ENCODE measurements at places on chromosomes 1 and 21.

GRCh38 chr1:65083263-65083896, 64.6 kb upstream of the AK4 start:
- no peak for DNase-seq

DNA sequence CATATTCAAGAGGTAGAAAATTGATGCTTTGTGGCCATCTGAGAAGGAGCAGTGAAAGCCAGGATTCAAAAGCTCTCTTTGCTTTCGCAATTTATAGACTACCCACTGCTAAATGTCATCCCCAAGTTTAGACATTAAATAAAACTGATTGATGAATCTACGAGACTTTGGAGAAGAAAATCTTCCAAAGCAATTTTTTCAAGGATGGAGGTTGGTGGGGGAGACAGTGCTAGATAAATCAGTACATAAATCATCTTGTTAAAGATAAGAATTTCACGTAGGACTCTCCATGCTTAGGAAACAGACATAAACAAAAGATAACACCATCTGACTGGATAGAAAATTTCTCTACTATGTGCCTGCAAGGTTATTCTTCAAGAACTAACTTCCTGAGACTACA, 147.6 kb upstream of the TIAM1 start:
- no peak for DNase-seq

GRCh38 chr1:222912730-222913129, 97.9 kb downstream of the DISP1 start:
- peak; percentile 73 for DNase-seq

GRCh38 chr1:26049531-26050247, 3.8 kb upstream of the SLC30A2 start:
- no peak for DNase-seq

GRCh38 chr1:232599178-232600041, 30.5 kb downstream of the SIPA1L2 start:
- DNase-seq, result no peak

DNA sequence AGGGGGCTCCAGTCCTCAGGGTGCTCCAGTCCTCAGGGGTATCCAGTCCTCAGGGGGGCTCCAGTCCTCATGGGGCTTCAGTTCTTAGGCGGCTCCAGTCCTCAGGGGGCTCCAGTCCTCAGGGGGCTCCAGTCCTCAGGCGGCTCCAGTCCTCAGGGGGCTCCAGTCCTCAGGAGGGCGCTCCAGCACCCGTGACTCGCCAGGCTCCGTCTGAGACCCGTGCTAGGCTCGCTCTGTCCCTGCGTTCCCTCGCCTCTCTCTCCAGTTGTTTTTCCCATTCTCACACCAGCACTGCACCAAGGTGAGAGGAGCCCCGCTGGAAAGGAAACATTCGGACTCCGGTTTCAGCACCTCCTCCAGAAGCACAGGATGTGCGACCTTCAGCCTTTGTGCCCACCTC, 9.4 kb upstream of the OR2M2 start:
- DNase-seq, result no peak

DNA sequence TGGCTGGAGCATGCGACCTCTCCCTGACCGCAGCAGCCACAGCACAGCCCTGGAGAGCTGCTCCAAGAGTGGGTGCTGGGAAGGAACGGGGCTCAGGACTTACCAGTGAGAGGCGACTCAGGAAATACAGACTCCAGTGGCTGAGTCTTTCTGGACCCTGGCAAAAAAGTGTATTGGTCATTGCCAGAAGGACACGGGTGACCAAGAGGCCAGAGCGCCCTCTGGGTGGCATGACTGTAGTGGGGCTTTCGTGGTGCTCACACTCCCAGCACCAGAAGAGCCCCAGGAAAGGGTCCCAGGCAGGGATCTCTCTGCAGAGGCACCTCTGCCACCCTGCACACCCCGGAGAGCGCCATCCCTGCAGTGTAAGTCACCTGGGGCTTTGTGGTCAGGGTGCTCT, 8.9 kb upstream of the PRDM16 start:
- no peak for DNase-seq

DNA sequence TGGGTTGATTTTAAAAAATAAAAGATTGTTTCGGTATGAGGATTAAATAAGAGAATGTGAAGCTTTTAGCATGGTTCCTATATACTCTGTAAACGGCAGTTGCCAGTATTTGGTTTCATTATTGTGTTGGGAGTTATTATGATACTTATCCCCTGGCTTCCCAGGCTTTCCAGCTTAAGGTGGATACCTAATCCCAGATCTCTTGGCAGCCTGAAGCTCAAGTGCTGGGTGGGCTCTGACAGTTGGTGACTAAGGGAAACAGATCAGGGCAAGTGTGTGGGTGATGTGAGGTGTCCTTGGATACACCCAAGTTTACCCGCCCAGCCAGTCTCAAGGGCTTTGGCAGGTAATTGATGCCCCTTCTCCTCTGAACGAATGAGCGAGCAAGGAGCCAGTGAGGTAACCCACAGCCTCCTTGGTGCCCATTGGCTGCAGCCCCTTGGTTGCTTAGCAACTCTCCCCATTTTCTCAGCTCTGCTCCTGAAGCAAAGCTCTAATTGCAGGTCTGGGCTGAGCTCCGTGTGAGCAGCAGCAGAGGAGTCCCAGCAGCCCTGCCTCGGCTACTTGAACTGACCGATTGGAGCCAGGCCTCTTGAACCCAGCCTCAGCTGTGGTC, 6.1 kb downstream of the IPO13 start:
- DNase-seq, result no peak

DNA sequence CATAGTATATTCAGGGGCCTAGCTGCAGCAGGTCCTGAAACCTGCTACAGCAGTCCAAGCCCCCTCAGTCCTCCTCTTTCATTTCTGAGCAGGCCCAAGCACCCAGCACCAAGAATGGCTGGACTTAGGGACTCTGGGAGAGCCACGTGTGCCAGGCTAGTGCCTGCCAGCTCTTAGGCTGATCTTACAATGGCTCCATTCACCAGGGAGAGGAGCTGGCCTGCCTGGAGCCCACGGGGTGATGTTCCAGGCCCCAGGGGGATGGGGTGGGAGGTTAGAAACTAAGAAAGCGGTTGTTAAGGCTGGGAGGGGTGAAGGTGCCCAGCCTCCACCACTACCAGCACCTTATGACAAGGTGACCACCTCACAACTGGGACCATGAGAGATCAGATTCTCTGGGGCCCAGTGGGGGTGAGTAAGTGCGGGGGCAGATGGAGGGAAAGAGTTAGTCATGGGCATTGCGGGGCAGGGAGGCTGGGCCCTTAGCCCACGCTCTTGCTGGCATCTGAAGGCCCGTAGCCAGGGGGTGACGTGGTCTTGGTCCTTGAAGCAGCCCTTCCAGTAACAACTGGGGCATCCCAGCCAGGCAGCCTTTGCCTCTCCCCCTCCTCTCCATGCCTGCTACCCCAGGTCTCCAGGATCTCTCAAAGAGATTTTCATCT, 30.3 kb upstream of the CLIC4 start:
- no peak for DNase-seq

DNA sequence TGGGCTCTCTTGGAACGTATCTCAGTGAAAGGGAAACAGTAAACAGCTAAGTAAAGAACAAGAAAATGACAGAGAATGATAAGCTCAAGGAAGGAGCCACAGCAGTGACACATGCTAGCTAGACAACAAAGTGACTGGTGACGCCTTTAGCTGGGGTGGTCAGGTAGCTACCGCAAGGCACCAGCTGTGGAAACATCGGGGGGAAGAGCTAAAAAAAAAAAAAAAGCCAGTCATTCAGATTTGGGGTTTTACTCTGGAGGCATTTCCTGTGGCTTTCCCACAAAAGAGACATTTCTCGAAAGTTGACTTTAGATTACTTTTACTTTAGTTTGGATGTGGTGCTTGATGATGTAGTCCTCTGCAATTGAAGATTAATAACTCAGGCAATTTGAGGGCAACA, 2.1 kb downstream of the FHAD1 start:
- no peak for DNase-seq

DNA sequence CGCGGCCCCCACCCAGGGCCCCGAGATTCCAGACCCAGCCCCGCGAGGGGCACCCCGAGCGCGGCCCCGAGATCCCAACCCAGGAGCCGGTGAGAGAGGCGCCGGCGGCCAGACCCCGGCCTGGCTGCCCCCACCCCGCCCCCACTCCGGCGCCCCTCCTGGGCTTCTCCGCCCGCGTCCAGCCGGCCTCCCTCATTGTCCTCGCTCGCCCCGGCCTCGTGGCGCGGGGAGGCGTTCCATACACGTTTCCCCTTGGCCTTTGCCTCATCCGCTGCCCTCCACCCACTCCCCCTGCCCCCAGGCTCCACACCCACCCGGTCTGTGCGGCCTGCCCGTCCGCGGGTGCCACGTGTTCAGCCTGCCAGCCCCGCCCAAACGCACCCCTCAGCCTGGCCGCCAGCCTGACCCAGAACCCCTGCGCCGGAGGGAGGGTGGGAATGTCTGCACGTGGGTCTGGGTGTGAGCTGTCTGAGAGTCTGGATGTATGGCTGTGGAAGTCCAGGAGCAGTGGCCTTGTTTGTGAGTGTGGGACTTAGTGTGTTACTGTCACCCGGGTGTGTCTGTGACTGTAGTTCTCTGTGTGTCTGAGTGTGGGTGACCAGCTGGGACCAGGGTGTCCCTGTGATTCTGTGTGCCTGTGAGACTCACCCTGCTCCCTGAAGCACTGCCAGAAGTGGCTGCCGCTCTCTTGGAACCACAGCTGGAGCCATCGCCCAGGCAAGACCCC, 681 bp downstream of the B4GALT2 start:
- no peak for DNase-seq

- DNase-seq, result no peak
Measured at GRCh38 chr21:35528116-35529042, 479.3 kb upstream of the RUNX1 start.

DNA sequence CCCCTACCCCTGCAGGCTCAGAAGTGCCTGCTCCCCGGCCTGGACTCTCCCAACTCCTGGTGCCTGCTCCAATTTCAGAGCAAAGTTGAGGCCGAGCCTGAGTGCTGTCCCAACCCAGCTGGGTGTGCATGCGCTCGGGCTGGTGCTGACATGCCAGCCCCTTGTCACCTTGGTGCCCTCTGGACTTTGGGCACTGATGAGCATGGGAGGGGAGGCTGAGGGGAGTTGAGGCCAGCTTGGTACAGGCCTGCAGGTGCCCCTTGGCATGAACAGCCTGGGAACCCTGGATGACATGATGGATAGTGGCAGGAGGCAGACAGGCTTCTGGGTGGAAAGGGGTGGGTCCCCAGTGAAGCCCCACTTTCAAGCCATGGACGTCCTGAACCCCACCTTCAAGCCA, 366.1 kb upstream of the NEGR1 start:
- DNase-seq, result no peak

- no peak for DNase-seq
Measured at GRCh38 chr1:102875756-102876155, 232.6 kb downstream of the COL11A1 start.

- peak; percentile 6 for DNase-seq
Measured at GRCh38 chr1:176617881-176618280, 154.9 kb downstream of the PAPPA2 start.

DNA sequence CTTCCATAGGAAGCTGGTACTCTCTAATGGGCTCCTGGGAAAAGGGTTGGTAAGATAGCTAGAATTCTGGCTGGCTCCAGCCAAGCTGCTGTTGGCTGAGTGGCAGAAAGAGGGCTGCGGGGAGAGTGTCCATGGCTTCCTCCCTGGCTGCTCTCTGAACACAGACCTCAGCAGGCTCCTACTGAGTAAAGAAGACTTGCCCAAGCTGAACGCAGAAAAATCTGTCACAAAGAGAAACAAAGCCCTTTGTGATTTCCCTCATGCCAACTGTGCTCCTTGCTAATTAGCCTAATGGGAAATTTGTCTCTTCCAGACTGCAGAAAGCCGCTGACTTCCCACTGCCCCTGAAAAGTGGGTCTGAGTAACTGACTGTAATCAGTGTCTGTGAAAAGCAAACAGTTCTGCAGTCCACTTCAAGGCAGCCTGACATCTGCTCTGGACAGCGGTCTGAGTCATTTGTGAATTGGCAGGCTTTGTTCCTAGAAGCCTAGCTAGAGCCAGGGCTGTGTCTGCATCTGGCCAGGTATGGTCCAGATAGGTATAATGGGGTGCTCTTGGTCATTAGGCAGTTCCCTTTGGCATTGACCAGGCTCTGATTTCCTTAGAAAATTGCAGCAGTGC, 282.8 kb downstream of the ZNF648 start:
- DNase-seq, result no peak

- no peak for DNase-seq
Measured at GRCh38 chr1:52867087-52867863, 24.7 kb downstream of the ZYG11A start.

DNA sequence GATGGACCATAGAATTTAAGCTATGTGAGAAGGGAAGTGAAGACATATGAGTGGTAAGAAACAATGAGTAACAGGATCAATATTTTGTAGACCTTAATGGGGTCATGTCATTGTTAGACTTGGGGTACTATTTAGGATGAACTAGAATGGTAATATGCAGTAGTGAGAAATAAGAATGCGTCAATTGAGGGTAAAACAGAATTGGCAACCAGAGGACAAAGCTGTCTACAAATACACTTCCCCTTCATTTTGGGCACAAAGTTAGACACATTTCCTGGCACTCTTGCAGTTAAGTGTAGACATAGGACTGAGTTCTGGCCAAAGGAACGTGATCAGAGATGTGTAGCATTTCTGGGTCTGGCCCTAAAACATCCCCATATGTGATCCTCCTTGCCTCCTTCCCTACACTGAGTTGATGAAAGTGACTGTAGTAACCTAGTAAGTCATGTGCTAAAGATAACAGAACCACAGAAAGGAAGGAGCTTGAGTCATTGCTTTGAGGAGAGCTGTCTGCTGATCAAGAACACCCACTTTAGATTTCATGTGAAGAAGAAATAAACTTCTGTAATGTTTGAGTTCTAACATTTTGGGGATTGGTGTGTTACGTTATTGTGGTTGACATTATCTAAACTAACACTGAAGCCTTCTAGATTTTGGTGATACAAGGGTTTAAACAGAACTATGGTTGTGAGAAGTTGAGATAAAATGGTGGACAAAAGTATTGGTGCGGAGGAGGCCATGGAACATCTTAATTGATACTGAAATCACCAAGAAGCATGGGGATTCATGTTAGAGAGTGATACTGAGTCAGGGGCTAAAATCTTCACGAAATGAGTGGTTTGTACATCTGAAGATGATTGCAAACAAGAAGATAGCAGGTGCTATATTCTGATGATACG, 41.7 kb downstream of the CD55 start:
- DNase-seq, result peak; percentile 65

- no peak for DNase-seq
Measured at GRCh38 chr1:212225871-212226302, 59.3 kb upstream of the PPP2R5A start.

- no peak for DNase-seq
Measured at GRCh38 chr1:147475488-147475887, 65.8 kb upstream of the BCL9 start.

DNA sequence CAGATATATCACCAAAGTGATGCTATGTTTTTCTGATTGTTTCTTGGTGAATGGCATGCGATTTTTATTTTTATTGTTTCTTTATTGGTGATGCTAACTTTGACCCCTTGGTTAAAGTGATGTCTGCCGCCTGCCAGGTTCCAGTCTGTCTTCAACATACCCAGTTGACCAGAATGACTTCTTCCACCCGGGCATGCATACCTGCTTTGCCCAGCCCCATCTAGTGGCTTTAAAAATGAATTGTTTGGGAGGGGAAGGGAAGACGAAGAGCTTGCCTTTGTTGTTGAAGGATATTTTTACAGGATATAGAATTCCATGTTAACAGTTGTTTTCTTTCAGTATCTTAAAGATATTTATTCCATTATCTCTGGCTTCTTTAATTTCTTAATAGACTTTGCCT, 65.1 kb downstream of the ATG4C start:
- DNase-seq, result no peak

- no peak for DNase-seq
Measured at GRCh38 chr1:229550812-229551567, 7.5 kb downstream of the ABCB10 start.

- DNase-seq, result no peak
Measured at GRCh38 chr1:5896706-5897660, 95.2 kb downstream of the NPHP4 start.

GRCh38 chr1:235106457-235106856, 22.2 kb downstream of the TOMM20 start:
- DNase-seq, result no peak

GRCh38 chr1:208326033-208326432, 81.8 kb upstream of the PLXNA2 start:
- no peak for DNase-seq
